Naive thymus-derived CD4-positive, alpha-beta T cell (primary cell): ENCODE measurements at places on chromosomes 11 and 22.

- DNase-seq = no peak
These were observed 187.2 kb downstream of the MAML2 start for GRCh38 chr11:96155627-96156378.

DNA sequence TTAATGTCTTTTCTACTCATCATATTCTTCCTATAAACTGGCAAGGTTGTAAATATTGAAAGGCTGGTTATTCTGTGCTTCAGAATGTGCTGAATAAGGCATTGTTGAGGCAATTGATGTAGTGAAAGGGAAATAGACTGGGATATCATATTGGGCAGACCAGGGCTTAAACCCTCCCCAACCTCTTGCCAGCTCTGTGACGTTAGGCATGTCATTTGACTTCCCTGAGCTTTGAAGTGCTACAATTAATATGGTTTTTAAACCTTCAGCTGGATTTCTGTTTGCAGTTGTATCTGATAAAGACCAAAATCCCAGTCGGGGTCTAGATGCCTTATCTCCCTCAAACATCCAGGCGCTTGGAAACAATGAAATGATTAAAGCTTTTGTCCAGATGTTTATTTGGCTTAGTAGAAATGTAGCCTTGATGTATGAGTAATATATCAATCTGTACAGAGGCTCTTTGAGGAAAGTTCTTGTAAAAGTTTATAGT is 208.1 kb downstream of the DBX1 start:
- DNase-seq = no peak

DNA sequence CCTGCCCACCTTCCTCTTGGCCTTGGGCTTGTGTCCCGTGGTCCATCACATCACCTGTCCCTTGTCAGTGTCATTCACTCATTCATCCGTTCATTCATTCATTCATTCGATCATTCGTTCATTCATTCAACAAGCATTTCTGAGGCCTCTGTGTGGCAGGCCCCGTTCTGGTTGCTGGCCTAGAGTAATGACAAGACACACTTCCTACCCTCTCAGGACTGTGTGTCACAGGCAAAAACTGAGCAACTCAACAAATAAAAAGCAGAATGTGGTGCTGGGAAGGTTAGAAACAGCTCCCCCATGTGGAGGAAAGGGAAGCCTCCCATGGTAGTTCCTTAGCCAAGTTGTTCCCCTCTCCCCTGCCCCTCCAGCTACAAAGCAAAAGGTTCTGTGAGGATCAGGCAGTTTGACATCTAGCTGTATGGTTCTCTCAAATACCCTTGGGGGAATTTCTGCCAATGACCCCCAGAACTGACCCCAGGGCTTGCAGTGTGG is 1.6 kb upstream of the OMP start:
- DNase-seq = no peak

- DNase-seq = no peak
These were observed 17.9 kb upstream of the UVRAG start for GRCh38 chr11:75797116-75797515.

DNA sequence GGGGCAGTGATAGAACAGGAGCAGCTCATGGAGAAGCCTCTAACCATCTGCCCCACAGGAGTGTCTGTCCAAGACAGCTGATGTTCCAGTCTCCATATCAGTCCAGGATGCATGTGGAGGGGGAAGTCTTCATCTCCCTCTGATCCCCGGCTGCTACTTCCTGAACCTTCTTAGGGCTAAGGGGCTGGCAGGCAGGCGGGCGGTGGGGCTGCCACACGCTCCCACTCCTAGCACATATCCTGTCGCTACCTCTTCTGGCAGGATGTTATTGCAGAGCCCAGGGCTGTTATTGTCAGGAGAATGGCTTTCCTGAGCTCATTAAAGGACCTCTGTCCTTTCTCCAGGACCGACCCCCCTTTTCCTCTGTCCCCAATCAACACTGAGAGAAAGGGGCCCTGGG is 25.4 kb downstream of the LRRC55 start:
- DNase-seq = no peak

DNA sequence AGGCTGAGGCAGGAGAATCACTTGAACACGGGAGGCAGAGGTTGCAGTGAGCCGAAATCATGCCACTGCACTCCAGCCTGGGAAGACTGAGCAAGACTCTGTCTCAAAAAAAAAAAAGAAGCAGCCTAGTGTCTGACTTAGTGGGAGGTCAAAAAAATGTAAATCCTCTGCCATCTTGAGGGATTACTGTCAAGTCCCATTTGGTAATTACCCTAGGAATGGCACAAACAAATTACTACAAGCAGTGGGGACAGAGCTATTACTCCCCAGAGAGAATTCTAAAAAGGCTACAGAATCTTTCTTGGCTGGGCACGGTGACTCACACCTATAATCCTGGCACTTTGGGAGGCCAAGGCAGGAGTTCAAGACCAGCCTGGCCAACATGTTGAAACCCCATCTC is 3.8 kb downstream of the SERPING1 start:
- no peak for DNase-seq

DNA sequence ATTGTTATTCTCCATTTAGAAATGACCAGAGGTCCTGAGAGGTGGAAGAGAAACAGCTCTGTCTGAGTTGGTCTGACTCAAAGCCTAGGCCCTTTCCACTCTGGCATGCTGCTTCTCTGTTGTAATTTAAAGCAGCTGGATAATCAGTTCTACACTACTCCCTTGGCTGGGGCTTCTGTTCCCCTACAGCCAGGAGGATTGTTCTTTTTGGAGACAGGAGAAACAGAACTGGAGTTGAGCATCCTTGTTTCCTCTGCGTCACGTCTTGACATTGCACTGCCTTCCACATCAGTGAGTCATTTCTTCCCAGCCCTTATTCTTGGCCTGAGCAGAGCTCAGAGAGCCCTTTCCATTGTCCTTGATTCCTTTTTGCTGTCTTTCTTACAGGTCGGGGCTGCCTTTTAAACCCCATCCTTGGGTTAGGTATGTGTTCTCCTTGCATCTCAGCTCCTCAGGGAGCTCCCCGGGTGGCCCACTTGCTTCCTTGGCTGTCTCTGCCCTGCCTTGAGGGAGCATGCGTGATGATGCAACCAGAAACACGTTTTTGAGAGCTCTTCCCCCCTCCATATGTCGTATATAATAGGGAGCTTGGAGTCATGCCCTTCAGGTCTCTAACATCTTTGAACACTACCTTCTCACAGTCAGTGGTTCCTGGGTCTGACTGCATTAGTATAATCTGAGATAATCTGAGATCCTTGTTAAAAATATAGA is 35.7 kb downstream of the CYB5R2 start:
- DNase-seq = no peak

GRCh38 chr11:43832536-43832935 is 48.1 kb upstream of the ALKBH3 start:
- DNase-seq = no peak

DNA sequence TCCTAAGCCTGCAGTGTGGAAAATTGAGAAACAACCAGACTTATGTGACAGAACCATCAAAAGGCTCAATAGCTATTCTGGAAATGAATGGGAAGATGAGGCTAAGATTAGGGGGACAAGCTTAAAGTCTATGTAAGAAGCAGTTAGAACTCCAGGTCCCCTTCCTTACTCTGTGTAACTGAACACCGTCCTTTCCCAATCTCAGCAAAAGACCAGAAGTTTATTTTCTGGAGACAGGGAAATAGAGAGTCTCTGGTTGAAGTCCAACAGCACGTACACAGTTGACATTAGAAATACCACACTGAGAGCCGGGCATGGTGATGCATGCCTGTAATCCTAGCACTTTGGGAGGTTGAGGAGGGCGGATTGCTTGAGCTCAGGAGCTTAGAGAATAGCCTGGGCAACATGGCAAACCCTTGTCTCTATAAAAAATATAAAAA is 93.9 kb downstream of the CD44 start:
- DNase-seq = no peak

GRCh38 chr22:44698531-44699421 is 3.2 kb upstream of the PRR5 start:
- DNase-seq = no peak

DNA sequence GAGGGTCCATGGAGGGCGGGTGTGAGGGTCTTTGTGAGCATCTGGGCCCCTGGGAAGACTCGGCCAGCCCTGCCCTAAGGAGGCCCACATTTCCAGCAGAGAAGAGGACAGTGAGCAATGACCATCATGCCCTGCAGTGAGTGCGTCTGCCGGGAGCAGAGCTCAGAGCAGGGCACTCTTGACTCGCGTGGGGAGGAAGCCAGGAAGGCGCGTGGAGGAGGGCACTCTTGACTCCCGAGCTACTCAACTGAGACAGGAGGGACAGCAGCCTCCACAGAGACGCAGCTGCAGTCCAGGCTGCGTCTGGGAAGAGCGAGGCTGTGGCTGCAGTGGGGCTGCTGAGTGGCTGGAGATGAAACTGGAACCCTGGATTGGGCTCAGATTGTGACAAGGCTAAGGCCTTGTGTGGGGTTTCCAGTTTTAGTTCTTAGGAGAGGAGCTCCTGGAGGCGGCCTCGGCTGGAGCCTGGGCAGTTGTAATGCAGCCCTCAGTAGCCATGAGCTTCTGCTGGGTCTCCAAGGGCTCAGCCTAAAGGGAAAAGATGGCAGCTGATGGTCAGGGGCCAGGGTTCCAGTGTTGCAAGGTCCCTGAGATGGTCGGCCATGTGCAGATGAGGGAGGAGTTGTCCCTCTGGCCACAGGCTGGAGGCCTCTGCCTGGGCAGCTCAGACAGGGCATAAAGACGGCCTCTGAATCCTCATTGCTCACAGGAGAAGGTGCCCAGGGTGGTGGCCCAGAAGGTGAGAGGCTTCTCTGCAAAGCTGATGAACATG is 264.7 kb upstream of the B3GAT1 start:
- no peak for DNase-seq

DNA sequence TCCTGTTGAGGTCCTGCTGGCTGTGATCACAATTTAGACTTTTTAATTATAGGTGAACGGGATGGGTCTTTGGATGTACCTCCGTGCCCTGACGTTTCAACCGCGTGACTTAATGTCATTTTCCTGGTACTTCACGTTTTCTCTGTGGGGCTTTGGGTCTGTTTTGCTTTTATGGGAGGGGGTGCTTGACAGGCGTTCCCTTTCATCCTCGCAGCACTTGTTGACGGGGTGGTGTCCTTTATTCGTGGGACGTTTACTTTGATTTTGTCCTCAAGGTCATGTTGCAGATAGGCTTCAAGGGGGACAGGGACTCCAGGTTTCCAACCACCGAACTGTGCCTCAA is 994 bp downstream of the PPP6R3 start:
- no peak for DNase-seq

DNA sequence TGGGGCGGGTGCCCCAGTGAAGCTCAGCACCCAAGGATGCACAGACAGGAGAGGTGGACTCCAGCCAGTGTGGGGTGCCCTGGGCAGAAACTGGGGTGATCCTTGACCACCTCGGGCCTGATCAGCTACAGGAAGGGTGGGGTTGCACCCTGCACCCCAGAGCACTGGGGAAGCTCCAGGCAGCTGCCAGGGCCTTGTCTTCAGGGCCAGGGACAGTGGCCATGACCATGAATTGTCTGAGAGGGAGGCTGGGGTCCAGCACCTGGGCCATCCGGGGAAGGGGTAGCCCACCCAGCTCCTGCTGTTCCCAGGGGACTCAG is 17.6 kb downstream of the IL17REL start:
- no peak for DNase-seq

GRCh38 chr22:24402460-24403192 is 24.8 kb upstream of the ADORA2A start:
- no peak for DNase-seq

- no peak for DNase-seq
These were observed 7.6 kb downstream of the MRE11 start for GRCh38 chr11:94486068-94486467.

DNA sequence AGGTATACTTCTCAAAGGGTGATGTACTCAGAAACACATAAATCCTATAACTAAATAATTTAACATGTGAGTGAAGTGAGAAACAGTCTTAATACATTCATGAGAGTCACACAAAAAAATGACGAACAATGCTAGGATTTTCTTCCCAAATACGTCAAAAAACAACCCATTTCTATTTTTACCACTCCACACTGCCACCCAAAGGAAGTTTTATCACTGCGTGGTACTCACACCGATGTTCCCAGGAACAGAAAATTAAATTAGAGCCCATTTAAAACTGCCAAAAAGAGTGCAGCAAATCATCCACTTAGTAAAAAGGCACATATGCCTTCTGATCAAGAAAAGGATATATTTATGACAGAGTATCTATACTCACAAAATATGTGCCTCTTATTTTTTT is 710.9 kb upstream of the FAT3 start:
- no peak for DNase-seq

DNA sequence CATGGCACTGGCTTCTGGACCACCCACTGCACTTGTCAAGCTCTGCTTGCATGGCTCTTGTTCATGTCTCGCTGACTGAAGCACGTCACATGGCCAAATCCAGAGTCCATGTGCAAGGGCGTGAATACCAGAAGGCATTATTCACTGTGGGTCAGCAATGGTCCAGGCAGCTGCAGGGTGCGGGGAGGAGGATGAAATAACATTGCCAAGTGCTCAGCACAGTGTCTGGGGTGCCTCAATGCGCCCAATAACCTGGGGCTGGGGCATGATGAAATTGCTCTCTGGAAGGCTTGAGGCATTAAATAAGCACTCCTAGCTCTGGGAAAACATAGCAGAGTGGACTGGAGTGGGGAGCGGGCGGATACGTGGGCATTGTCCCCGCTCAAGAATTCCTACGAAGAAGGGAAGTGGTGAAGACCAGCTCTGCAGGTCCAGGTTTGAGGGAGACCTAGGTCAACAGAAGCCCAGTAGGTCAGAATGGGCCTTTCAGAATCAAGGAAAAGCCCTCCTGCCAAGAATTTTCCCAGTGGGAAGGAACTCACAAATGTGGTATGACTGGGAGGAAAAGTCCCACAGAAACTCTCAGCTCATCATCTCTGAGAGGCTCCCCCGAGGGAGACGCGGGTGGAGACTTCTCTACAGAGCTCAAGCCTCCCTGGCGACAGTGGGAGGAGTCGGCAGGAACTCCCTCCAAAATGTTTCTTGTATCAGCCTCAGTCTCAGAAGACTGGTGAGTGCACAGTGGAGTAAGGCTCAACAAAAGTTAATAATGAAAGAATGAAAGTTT is 15.3 kb upstream of the ACCSL start:
- DNase-seq = no peak

GRCh38 chr11:22433094-22433455 is 94.9 kb downstream of the SLC17A6 start:
- DNase-seq = no peak

GRCh38 chr11:118151431-118151830 is 1.2 kb downstream of the SCN4B start:
- no peak for DNase-seq

DNA sequence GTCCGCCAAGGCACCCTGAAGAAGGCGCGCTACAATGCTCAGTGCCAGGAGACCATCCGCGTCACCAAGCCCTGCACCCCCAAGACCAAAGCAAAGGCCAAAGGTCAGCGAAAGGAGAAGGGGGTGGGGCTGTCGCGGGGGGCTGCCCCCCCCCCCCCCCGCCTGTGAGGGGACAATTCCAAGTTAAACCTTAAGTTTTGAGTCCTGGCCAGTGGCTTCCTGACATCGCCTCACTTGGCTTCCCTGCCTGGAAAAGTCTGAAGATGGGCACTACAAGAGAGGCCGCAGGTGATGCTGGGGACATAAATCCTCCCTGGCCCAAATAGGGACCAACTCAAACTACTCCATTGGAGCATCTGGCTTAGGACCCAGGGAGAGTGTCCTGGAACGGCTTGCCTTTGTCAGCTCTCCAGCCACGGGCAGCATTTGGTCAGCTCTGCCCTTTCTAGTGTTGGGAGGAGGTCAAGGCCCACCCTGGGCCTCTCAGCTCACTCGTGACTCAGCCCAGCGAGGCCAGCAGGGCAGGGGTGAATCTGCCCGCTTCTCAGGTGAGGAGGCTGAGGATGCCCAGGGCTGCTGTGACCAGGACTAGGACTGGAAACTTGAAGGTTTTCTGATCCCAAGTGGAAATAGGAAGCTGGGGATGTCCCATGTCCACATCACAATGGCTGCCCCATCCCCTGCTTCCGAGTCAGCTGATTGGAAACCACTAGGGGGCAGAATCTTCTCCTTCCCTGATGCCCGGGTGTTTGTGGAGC is 1.4 kb downstream of the MDK start:
- no peak for DNase-seq
